Activated CD8-positive, alpha-beta memory T cell treated with anti-CD3 and anti-CD28 coated beads, Interleukin-2, amount 10 ng/mL, durations not matched to agents 7 days and 5 days (primary cell): ENCODE measurements at places on chromosomes 1 and 21.

DNA sequence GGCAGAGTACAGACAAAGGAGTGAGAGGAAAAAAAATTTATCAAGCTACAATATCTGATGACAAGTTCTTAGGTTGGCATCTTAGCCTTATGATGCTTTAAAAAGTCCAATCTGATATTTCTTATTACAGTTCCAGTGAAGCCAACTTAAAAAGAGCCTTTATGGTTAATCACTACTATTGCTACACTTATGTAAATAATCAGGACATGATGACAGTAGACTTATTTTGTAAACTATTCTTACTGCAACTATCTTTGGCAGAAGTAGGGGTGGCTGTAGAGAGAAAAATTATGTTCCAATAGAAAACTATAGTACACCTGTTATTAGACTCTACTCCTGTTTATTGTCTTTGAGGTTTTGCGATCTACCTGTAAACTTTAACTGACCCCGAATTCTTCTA, 25.8 kb upstream of the NUF2 start:
- no peak for DNase-seq

GRCh38 chr21:30102871-30103270, 63.7 kb downstream of the CLDN17 start:
- DNase-seq, result no peak

DNA sequence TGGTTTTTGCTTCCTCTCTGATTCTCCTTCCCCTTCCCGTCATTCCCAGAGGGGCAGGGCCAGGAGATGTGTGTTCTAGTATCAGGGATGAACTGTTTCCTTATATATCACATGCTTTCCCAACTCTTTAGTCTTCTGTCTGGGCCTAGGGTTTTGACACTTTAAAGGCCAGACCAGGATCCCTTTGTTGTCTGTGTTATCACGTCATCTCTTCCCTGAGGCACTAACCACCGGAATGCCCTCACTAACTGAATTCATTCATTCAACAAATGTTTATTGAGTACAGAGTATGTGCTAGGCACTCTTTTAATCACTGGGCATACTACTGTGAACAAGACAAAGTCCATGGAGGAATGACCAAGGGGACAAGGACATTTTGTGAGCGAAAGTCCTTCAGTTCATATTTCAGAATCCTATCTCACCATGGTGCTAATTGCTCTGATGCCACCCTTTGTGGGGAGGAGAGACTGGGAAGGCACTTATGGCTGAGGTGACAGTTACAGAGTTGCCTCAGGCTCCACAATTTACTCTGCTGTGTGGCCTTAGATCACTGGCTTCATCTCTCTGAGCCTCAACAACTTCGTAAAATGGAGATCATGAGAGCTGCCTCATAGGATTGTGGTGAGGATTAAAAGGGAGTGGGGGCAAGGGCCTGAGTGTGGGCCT, 12.0 kb upstream of the ZNF362 start:
- DNase-seq, result no peak

DNA sequence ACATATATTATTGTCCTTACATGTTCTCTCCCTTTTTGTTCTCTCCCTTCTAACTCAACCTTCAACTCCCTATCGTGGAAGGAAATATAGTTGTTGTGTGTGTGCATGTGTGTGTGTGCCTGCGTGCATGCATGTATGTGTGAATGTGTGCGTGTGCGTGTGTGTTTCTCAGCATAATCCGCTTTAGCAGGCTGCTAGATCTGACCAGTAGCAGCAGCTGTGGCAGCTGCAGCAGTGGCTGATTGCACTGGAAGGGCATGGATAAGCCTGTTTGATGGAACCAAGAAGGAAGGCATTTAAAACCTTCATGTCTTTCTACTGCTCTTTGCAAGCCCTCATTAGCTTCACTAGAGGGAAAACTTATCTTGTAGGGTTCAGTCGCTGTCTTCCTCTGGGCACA, 65.6 kb upstream of the IRF2BP2 start:
- no peak for DNase-seq

- DNase-seq, result peak; percentile 70
These were observed 7.8 kb upstream of the CHI3L2 start for GRCh38 chr1:111219557-111220286.

DNA sequence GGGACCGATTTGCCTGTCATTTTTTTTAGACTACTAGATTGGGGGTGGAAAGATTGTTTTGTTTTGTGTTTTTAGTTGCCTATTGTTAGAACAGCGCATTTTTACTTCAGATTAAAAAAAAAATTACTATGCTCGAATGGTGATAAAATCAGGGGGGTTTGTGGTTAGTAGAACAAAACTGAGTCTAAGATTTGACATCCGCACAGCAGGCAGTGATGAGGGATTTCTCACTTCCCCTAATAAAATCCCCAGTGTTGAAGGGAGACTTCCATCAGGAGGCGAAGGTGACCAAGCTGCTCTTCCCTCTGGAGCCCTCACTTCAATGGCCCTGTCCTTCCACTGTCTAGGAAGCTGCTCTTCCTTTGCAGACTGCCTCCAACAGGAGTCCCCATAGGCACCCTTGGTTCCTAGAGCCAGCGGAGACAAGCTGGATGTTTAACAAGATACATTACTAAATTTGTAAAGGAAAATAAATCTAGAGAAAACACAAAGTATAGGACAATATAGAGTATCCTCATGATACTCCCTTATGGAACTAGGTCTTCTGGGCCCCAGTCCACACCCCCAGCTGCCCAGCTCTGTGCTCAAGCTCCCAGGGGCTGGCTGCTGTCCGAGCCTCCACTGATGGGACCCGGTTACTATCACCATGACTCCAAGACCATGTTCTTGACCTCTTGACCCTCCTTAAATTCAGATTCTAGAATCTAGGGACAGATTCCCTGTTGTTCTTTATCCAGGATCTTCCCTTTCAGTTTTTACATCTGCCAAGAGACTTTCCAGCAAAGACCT, 31.0 kb downstream of the TENT5C start:
- DNase-seq, result no peak

DNA sequence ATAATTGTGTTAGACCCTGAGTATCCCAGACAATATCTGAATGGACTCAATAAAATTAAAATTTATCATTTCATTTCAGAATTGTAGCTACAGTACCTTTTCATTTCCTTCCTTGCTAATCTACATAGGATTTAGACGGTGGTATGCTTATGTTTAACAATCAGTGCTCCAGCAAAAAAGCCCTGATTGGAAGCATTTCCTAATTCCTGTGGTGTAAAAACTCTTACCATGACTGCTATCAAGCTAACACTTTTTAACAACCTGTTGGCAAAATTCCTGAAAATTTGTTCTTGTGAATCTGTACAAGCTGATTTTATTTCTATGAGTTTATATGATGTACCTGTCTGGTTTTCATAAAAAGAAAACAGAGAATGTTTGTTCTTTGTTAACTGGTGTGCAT, 5.2 kb upstream of the FNBP1L start:
- no peak for DNase-seq

- DNase-seq, result no peak
These were observed 649.6 kb upstream of the PTBP2 start for GRCh38 chr1:96072021-96072420.

GRCh38 chr1:190144650-190145049, 333.0 kb downstream of the BRINP3 start:
- no peak for DNase-seq

GRCh38 chr1:156371553-156372264, 2.7 kb downstream of the RHBG start:
- no peak for DNase-seq

DNA sequence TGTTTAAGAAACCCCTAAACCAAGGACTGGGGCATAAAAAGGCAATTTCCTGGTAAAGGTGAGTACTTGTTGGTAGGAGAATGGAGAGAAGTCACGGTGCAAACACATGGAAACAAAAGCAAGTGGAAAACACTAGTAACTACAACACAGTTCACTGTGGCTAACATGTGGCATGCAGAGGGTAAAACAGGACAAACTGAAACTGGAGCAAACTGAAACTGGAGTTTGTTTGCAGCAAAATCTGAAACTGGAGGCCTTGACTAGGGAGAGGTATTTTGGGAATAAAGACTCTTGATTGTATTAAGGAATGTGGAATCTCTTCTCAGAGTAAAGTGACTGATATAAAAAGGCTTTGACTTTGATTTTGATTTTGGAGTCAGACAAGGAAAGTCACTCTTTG, 376.3 kb upstream of the PRMT6 start:
- no peak for DNase-seq

DNA sequence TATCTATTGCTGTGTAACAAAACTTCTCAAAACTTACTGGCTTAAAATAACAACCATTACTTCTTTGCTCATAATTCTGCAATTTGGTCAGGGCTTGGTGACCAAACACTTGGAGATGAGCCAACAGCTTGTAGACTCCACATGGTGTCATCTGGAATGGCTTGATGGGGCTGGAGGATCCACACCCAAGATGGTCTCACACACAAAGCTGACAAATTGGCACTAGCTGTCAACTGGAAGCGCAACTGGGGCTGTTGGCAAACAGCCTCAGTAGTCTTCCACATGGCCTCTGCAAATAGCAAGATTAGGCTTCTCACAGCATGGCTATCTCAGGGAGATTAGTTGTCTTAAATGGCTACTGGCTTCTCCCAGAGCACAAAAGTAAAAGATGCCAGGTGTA, 27.1 kb upstream of the MTF2 start:
- DNase-seq, result no peak

- DNase-seq, result no peak
These were observed 77.5 kb downstream of the PLPP3 start for GRCh38 chr1:56501888-56502287.

GRCh38 chr1:202616355-202616915, 93.8 kb downstream of the SYT2 start:
- DNase-seq, result no peak
